ENCODE measurements at places on chromosomes 2 and 18.

- DNase-seq: no peak
Measured at GRCh38 chr2:128377071-128377910, 58.6 kb upstream of the HS6ST1 start.

- no peak for DNase-seq
Measured at GRCh38 chr2:43052204-43052943, 174.0 kb downstream of the ZFP36L2 start.

DNA sequence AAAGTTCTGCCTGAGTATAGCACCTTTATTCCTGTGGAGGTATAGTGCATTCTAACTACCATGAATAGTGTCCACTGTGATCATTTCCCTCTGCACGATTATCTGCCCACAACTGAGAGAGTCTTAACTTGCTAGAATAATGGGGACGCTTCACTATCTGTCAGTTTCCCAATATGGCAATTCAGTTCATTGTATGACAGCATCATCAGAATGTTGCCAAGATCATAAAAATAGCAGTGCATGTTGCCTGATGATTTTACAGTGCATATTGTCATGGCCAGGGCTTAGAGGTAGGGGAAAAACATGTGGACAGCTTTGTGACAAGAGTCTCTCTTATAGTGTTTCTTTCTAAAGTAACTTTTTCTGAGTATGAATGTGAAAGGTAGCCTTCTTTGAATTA lies 6.1 kb downstream of the RASGRP3 start:
- no peak for DNase-seq

DNA sequence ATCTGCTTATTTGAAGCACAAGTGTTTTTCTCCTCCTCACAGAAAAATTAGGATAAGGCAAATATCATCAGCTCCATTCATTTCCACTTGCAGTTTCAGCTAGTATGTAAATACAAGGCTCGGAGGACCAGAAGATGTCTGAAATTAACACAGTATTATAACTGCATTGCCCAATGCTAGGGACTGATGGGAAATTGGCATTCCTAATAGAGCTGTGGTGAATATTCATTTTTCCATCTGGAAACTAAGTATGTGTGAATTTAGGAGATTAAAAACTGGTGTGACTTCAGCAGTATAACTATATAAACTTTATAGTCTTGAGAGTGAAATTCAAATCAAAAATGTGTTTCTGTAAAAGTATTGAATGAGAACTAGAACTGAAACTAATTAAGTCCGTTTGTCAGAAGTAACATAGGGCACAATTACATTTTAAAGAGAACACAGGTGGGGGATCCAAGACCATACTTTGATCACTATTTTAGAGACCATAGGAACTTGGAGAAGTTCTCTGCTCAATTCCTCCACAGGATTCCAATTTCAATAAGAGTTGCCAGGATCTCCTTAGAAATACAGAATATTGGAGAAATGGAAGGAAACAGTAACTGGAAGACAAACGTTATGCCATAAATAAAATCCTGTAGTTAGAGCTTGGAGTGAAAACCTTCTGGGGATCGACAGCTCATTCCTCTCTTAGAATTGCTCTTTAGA lies 12.1 kb upstream of the ITGA6 start:
- no peak for DNase-seq

DNA sequence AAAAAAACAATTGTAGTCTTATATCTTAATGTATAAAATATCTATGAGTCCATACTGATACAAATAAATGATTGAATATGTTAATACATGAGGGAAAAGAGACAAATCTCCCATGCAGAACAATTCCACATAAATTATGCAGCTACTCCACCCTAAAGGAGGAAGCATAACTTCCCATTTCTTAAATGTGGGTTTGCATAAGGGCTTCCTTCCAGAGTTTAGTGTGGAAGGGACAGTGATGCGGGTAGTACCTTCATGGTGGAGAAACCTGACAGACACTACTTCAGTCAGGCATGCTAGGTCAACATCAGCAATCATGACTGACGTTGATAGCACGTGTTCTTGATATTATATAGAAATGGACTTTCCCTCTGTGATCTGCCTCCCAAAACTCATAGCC lies 146.9 kb upstream of the STON1 start:
- DNase-seq: no peak

All from OCI-LY7 (cell line).